ENCODE measurements at places on chromosomes 7 and 10. TPM values are rescaled to one million over a fixed set of nuclear protein-coding genes. Genes with fewer than 3 reads are reported as not detected.

Gene CYREN
- total RNA-seq: 66.8 TPM

Gene ITGB8
- 13.9 TPM for total RNA-seq

Gene KCP
- total RNA-seq: 3.4 TPM

Gene VSIR
- total RNA-seq: 14.1 TPM

Gene CALHM2
- total RNA-seq: 1.3 TPM

Gene TBXAS1
- total RNA-seq: 21.8 TPM

Gene LRRC61
- 15.1 TPM for total RNA-seq

Gene CNNM1
- total RNA-seq: 3.3 TPM

Gene OR13A1
- total RNA-seq: 0.04 TPM

Gene SPDYE11
- not detected for total RNA-seq

Gene UCN3
- not detected for total RNA-seq

Gene PRPF18
- total RNA-seq: 10.2 TPM

Gene LFNG
- total RNA-seq: 7.7 TPM

Gene NUTM2E
- total RNA-seq: not detected

Gene PRPS1L1
- not detected for total RNA-seq

Gene CLCN1
- total RNA-seq: 0.55 TPM

Gene TMEM60
- 6.9 TPM for total RNA-seq

Gene BMPR1A
- total RNA-seq: 14.5 TPM

Gene TEX36
- not detected for total RNA-seq

Gene OR2A42
- not detected for total RNA-seq

Gene REEP3
- total RNA-seq: 75.2 TPM

Gene NEUROD6
- not detected for total RNA-seq

Gene NPSR1
- not detected for total RNA-seq

Gene TMEM270
- not detected for total RNA-seq

Gene SLC16A12
- not detected for total RNA-seq

Gene LIPF
- total RNA-seq: not detected
